Colonic mucosa (tissue), 4 donors: ENCODE measurements at places on chromosomes 7 and 10.

GRCh38 chr10:111146025-111146640, 69.3 kb downstream of the ADRA2A start:
- no peak for DNase-seq

DNA sequence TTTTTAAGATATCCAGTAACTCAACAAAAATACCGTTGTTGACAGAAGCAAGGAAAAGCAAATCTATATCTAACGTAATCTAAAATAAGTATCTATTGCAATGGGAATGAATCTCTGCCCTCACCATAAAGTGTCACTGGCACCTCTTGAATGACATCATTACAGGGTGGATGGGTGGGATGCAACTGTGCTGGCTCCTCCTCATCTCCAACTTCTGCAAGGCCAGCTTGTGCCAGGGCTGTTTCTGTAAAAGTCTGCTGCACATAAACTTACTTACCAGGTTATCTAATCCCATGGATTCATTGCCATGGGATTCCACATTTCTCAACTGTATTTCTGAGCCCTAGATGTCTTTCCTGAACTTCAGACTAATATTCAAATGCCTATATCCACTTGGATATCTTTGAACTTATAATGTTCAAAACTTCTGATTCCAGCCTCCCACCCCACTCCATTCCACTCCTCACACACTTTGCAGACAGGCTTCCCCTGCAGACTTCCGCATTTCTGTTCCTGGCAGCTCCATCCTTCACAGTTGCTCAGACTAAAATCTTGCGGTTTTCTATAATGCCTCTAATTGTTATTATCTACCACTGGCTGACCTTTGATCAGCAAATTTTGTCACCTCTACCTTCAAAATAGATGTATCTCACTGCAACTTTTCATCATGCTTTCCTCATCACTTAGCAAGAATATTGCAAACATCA, 10.7 kb downstream of the FGL2 start:
- no peak for DNase-seq

GRCh38 chr7:11969643-11970042, 137.6 kb upstream of the THSD7A start:
- no peak for DNase-seq

DNA sequence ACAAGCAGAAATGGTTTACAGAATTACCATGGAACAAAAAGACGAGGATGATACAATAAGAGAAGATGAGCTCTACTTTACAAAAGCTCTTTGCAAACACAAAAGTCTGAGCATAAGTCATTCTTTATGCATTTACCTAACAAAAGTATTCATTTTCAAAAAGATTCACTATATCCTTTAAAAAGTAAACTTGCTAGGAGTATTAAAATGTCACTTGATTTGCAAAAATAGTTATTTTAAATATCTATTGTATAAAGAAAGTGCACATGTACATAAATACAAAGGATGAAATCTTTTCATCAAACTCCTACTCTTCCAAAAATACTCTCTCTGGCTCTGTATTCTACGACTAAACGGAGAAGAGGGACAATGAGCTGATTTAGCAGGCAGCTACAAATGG, 146.4 kb upstream of the STEAP1 start:
- DNase-seq = no peak

GRCh38 chr7:149468208-149468607, 7.3 kb upstream of the ZNF777 start:
- DNase-seq = no peak

DNA sequence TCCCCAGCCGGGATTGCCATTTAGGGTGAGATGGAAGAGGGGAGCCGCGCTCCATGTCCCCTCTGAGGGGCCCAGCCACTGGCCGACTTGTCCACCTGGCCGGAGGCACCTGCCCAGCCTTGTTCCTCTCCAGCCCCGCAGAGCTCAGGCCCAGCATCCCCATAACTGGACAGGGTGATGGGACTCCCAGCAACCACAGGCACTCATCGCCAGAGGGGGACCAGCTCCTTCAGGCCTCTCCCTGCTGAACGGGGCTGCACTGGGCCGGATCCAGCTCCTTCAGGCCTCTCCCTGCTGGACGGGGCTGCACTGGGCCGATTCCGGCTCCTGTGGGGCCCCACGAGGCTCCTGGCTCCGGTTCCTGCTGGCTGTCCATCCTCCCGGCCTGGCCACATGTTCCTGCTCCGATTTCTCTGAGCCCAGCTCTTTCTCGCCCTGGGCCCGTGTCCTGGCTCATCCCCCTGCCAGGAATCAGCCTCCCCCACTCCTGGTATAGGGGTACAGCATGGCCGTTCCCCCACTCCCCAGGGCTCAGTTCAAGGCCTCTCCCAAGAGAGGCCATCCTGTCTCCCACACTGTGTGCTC, 56.1 kb upstream of the ADGRA1 start:
- DNase-seq = no peak

GRCh38 chr7:4815609-4816418, 40.4 kb downstream of the AP5Z1 start:
- DNase-seq = no peak

GRCh38 chr10:33193701-33194521, 140.6 kb downstream of the NRP1 start:
- DNase-seq = peak; percentile 32

DNA sequence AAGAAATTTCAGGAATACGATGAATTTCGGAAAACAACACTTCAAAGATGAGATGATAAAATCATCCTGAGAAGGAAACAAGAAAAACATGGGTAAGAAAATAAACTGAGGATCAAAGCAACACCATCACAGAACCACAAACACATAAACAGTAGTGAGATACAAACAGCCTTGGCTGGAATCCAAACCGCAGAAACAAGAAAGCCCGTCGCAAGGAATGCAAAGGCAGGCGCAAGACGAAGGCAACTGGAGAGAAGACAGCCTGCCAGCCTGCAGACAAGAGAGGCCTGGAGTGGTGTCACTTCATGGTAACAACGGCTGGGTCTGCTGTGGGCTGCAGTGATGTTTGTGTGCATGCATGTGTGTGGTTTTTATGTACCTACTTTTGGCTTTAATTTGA, 61.8 kb upstream of the DRGX start:
- no peak for DNase-seq

GRCh38 chr7:18684916-18685315, 189.4 kb downstream of the HDAC9 start:
- DNase-seq = no peak

DNA sequence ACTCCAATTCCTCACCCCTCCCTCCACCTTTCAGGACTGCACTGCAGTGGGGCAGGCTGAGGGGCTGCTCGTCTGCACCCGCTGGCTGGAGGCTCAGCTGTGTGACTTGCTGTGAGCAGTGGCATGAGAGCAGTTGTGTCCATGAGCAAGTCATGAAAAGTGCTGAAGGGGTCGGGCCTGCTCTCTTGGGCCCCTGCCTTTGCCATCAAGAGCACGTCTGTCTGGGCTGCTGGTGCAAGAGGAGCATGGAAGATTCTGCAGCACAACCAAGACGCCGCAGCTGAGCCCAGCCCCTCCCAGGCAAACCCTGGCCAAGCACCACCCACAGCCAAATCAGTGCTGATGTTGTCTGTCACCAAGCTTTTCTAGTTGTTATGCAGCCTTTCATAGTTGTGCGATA, 284.3 kb downstream of the TCERG1L start:
- DNase-seq = no peak

GRCh38 chr7:159122276-159122675, 22.4 kb downstream of the VIPR2 start:
- no peak for DNase-seq

DNA sequence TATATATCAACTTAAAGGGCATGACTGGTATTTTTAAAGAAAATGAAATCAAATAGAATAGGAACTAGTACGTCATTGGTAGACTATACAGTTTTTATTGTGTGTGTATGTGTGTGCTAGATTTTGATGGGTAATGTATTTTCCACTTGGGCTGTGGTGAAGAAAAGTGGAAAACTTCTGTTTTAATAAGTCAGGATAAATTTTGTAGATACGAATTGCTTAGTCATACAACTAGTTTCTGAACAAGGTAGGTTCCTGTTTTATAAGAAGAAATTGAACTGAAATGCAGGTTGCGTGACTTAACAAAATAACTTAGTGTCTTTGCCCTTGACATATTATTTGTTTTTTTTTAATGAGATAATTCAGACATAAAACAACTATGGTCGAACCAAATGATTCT, 24.3 kb downstream of the UBN2 start:
- DNase-seq = no peak

GRCh38 chr7:146557971-146558469, 441.4 kb downstream of the CNTNAP2 start:
- no peak for DNase-seq
